ENCODE measurements at places on chromosomes 3 and 15.

GRCh38 chr3:25339225-25339624, 88.8 kb upstream of the RARB start:
- DNase-seq: no peak

DNA sequence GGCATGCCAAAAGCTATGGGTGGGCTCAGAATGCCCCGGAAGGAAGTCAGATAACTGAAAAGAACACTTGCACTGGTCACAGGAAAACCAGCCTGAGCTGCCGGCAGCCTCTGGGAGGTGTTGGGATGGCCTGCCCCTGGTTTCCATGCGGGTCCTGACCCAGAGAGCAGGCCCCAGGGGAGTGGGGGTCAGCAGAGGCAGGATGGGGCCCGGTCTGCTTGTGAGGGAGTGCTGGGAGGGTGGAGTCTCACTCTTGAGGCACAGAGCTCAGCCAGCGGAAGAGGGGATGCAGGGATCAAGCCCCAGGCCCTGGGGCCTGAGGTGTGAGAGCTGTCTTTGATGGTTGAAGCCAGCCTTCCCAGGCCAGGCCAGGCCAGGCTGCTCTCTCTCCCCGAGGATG, 2.4 kb upstream of the RPUSD3 start:
- DNase-seq: no peak

DNA sequence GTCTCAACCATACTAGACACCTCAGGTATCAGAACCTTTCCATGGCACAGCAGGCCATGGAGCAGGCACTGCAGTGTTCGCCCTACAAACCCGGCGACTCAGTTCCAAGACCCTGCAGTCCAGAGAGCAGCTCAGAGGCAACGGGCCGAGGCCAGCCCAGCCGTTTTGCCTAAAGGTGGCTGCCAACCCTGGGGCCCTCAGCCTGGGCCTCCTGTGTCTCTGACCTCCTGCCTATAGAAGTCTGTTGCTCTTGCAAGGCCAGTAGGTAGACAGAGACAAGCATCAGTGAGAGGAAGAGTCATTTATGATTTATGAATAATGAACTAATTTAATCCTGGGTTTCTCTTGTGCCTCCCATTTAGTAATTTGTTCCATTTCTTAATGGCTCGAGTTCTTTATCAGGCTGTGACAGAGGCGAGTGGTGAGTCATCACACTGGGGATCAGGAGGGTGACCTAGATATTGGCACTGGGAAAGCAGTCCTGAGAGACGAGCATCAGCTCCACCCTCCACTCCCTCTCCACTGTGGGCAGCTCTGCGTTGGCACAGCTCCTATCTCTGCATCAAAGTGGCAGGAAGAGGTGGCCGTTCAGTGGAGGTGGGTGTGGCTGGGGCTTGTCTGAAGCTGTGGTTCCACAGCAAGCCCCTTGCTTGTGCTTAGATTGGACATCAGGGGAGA, 79.8 kb downstream of the ABHD5 start:
- peak; percentile 73 for DNase-seq

DNA sequence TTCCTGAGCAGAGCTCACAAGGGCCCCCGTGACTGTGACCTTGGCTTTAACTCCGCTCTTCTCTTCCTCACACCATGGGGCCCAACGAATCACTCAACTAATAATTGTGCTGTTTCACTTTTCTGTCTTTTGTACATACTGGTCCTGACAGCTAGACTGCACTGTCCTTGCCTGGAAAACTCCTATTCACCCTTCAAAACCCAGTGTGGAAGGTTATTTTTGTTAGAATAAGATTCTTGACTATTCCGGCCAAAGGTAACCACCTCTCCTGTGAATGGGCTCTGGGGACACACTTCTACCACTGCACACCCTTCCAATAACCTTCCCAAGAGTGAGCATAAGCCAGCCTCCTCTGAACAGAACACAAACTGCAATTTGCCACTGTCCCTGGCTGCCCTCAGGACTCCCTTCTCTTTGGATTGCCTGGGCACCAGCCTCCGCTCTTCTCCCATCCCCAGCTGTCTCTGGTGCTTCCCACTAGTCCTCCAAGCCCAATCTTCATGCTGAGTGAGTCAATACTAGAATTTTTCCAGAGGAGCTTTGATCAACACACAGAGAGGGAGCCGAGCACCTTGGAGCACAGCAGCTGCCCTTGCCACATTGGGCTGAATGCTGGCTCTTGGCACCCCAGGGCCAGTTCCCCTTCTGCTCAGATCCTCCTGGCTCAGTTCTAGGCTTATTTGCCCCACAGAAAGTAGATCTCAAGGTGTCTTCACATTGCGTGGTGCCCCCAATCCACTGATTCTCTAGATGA, 2.1 kb downstream of the SCN5A start:
- no peak for DNase-seq

DNA sequence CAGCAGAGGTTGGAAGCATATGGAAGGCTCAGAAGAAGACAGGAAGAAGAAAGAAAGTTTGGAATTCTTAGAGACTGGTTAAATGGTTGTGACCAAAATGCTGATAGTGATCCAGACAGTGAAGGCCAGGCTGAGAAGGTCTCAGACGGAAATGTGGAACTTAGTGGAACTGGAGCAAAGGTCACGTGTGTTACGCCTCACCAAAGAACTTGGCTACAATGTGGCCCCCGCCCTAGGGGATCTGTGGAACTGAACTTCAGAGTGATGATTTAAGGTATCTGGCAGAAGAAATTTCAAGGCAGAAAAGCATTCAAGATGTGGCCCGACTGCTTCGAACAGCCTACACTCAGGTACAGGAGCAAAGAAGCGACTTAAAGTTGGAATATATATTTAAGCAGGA, 83.1 kb downstream of the MYO5A start:
- DNase-seq: no peak

- DNase-seq: no peak
Measured at GRCh38 chr3:177473184-177473583, 275.9 kb upstream of the TBL1XR1 start.

DNA sequence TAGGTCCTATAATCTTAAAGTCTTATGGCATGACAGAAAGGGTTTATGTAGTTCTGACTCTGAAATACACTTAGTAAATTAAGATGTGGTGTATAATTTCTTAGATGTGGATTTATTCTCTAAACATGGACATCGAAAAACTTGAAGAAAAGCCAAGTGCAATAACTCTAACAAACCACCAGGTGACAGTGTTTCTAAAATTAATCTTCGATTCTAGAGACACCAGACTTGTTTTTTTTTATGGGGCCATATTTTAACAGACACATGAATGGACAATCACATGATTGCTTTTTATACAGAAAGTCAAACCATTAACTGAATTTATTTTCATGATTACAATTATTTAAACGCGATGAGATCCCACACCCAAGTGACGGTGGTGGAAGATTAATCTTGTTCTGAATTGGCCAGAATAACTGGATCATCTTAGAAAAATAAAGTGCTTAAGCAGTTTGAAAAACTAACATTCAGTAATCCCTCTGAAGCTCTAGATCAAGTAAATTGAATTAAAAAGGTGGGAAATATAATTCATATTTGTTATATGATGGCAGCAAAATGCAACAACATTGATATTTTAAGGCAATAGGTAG, 305.1 kb downstream of the LSAMP start:
- peak; percentile 46 for DNase-seq

DNA sequence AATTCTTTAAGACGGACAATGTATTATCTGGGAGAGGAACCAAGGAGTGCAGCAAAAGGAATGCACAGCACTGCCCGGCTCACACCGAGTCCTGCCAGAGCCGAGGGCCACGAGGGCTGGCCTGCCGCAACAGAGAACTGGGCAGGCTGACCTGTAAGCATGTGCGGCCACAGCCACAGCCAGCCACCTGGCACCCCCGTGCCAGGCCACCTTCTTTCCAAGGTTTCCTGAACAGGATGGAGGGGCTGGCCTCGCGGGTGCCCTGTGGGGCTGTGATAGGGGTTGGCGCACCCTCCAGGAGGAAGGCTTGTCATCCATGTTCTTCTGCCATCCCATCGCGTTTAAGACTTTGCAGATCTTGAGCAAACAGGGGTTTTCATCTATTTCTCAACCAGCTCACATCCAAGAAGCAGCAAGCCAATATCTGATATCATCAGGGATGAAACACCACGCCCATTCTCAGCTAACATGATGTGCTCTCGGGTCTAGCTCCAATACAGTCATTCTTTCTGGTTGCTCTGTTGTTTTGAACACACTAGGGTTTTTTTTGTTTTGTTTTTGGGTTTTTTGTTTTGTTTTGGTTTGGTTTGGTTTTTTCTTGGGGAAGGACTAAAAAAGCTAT, 10.2 kb downstream of the CA12 start:
- DNase-seq: no peak

DNA sequence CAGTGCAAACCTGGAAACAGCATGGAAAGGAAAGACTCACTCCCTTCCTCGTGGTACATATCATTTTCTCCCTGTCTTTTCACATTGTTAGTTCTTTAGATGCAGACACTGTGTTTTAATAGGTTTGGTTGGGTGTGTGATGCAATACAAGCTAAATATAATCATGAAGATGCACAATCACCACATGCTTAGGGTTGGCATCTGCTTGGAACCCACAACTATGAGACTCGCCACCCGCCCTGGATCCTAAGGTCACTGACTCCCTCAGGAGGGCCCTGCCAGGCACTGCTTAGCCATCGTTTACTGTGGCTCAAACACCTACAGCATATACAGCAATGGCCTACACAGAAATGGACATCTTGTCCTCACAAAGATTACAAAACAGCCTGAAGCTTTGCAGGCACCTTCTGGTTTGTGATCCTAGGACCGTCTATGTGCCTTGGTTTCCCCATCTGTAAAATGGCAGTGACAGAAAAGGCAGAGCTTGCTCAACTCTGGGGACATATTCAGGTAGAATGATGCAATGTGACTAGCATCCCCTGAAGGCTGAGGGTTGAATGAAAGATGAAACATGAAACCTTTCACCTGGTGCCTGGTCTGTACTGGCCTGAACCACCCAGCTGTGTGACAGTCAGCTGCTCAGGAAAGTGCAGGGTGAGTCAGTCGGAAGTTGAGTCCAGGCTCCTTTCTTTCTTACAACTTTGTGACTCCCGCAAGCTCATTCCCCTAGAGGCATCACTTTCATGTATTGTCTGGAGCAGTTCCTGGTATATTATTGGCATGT, 123.6 kb upstream of the PFN2 start:
- peak; percentile 25 for DNase-seq

GRCh38 chr3:149120051-149120972, 9.1 kb upstream of the HPS3 start:
- DNase-seq: peak; percentile 70

GRCh38 chr15:57290187-57290586, 86.1 kb upstream of the CGNL1 start:
- DNase-seq: no peak

DNA sequence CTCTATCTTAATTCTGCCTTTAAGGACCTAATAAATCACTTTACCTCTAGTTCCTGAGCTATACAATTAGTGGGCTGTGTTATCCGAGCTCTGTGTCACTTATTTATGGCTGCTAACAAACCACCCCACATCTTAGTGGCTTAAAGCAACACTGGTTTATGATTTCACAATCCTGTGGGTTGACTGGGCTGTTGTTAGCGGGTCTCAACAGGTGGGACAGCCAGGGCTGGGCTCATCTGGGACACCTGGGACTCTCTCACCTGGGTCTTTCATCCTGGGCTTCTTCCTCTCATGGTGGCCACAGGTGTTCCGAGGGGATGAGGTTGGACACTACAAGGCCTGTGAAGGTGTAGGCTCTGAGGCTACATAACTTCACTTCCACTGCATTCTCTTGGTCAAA, 35.8 kb upstream of the CHST2 start:
- DNase-seq: no peak

- DNase-seq: no peak
Measured at GRCh38 chr15:28113394-28114113, 14.4 kb upstream of the OCA2 start.

DNA sequence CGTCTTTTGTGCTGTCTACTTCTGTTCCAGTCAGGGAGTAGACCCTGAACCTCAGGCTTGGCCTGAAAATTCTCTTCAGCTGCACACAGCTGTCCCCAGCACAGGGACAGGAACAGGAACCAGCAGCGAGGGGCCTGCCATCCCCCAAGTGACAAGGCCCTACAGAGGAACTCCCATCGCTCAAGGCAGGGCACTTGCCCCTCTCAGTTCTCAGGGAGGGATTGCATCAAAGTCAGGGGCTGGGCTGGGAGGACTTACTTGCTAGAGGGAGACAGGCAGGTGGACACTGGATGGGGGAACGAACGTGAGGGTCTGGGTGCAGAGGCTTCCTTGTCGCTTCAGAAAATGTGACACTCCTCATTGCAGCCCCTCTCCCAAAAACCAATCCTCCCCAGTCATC, 163.6 kb downstream of the CHSY1 start:
- DNase-seq: no peak

DNA sequence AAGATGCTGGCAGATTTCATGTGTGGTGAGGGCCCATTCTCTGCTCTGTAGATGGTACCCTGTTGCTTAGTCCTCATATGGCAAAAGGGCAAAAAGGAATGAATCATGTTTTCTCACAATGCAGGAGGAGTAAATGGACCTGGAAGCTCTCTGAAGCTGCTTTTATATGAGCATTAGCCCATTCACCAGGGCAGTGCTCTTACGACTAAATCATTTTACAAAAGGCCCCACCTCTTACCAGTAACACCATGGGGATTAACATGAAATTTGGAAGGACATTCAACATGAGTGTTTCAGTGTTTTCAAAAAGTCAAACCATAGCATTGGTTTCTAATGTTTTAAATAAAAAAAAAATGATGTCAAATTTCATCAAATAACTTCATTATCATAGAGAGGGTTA, 495.7 kb upstream of the CBLB start:
- DNase-seq: no peak

DNA sequence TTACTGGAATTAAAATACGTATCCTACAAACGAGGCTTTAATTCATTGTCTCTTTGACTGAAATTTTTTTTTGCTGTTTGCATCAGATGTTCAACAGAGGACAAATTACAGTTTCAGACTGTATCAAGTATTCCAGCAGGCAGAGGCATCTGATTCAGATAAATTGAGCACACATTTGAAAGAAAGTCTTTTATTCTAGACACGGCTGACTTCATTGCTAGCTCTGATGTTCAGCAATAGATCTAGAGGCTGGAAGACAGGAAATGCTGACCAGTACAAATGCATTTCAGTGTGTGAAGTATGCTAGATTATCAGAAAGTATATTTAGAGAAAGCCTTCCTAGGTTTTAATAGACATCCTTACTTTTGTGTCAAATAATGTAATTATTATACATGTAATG, 472.2 kb downstream of the NLGN1 start:
- no peak for DNase-seq

DNA sequence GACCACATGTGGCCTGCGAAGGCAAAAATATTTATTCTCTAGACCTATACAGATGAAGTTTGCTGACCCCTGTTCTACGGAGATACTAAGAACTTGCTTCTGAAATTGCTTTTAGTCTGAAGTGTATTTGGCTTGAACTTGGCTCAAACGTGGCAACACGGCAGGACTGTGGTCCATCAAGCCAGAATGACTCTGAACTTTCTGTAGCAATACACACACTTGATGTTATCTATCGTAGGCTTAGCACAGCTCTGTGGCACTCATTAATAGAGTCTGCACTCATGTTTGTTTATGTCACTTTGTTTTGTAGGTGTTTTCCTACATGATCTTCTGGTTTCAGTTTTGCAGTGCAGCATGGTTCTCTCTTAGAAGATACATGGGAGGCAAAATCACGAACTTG, 298.1 kb downstream of the ADAMTS17 start:
- DNase-seq: no peak

All from LoVo (cell line).